Stimulated activated CD4-positive, alpha-beta T cell treated with anti-CD3 and anti-CD28 coated beads, TNF-alpha, amount 100 ng/mL, for 1 hour (primary cell): ENCODE measurements at places on chromosomes 6 and 20.
A peak's percentile ranks its signal among the peaks of the same experiment; 100 is the strongest.

- no peak for DNase-seq
Measured at GRCh38 chr6:47438481-47439347, 38.9 kb upstream of the CD2AP start.

GRCh38 chr6:21005816-21006570 lies 471.7 kb downstream of the CDKAL1 start:
- DNase-seq: no peak

- DNase-seq: no peak
Measured at GRCh38 chr6:90005048-90005827, 111.0 kb downstream of the GJA10 start.

DNA sequence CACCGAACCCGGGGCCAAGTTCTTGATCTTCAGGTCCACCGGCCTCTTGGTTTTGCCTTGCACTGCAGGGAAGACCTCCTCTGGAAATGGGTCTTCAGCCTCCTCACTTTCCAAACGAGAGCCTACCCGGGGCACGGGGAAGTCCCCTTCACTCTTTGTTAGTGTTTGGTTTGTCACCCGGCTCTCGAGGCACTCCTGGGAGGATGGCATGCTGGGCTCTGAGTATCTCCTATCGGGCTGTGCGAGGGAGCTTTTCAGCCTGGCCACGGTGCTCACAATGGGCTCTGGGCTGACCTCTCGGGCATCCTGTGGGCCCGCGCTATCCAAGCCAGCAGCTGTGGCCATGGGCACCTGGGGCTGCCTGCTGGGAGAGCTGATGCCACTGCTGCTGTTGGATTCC lies 8.1 kb downstream of the TAGAP start:
- DNase-seq: no peak

DNA sequence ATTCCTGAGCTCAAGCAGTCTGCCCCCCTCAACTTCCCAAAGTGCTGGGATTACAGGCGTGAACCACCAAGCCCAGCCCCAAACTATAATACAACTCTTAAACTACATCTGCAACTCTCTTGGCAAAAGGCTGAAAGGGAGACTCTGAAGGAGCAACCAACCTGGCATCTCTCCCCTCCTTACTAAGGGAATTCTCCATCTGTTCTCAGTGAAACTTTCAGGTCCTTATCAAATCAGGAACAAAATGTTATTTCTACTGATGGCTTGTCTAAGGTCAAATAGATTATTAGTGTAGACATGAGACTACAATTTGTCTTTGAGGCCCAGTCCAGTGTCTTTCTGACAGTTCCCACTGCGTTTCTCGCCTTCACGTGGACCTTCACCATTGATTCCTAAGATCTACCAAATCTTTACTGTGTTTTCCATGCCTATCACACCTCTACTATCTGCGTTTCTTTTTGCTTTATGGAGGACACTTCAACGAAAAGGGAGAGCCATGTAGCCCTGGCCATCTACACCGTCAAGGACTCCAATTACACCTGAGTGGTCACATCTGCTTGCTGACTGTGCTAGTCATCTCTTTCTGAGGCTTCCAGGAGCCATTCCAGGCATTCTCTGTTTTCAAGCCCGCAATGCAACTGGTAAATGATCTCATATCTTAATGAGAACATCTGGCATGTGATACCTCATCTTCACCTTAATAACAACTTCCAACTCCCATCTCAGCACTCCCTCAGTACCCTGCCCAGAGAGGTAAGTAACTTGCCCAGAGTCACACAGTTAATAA lies 405.7 kb upstream of the CITED2 start:
- DNase-seq: no peak

DNA sequence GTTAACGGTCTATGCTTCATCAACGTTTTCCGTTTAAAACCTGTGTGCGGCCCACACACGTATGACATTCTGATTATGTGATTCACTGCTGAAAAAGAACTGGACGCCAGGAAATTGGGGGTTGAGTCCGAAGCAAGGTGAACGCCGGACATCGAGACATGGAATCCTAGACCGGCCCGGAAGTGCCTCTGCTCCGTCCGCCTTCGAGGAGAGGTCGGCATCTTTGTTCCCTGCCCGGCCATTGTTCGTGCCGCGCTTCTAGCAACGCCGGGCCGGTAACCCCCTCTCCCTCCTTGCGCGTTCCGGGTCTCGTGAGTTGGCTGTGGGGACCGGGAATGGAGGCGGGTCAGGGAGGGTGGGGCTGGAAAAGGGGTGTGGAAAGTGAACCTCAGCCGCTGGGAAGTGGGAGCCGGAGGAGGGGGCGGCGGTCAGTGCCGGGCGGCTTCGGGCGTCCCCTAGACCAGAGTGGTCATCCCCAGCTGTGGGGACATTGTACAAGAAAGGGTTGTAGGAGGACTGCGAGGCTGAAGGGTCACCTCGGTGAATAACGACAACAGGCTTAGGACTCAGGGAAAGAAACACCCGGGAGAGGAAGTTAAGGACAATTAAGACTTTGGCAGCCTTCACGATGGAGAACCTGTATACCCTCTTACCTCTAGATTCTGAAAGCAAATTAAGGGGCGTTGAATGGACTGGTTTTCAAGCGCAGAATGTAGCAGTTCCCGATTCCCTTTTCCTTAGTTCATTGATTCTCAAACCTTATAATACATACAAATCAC lies at the start of gene ZSCAN9:
Gene ZSCAN9 (plus strand): TSS at position 220 of the 779 bp plus-strand sequence. CDS start 1,810 bp downstream, outside the sequence.
- DNase-seq: no peak

DNA sequence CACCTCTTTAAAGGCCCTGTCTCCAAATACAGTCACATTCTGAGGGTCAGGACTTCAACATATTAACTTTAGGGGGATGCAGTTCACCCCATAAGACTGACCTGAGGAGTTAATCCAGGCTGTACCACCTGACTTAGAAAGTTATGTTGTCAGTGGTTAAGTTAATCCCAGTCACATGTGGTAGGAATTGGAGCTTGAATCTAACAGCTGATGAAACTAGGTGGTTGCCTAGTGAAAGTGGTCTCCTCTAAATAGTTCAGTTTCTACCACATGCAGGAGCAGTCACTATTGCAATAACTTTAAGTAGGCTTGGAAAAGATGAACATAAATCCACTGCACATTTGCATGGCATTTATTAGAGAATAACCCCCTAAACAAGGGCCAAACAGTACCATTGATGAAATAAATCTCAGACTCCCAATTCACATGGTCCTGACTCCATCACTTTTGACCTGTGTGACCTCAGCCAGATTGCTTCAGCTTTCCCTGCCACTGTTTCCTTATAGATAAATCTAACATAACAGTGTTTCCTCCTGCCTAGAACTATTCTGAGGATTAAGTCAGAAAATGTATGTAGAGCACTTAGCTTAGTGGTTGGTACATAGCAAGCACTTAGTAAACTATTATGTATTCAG lies 20.1 kb downstream of the SAMD5 start:
- no peak for DNase-seq

DNA sequence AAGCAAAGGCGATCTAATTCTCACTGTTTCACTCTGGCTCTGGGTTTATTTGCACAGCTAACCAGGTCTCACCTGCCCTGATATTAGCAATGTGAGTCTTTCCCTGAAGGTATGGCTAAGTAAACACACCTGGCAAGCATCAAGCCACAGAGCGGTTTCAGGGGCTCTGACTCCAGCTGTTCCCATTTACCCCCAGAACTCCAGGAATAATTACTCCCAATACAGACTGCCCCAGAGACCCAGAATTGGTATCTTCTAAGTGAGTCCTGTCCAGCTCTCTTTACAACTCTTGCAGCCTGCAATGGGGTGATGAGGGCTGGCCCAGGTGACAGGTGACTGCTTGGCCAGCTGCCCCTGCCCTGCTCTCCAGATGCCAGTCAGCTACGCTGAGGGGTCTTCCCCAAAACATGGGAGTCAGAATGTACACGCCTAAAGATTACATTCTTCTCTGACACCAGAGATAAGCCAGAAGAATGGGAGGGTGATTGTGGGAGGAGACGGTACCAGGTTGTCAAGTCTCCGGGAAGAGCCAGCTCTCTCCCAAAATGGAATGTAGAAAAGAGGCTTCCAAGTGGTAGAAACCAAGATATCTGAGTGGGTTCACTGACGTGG lies 4.9 kb upstream of the LRRN4 start:
- DNase-seq: no peak

- no peak for DNase-seq
Measured at GRCh38 chr6:167993169-167993568, 4.3 kb upstream of the KIF25 start.

DNA sequence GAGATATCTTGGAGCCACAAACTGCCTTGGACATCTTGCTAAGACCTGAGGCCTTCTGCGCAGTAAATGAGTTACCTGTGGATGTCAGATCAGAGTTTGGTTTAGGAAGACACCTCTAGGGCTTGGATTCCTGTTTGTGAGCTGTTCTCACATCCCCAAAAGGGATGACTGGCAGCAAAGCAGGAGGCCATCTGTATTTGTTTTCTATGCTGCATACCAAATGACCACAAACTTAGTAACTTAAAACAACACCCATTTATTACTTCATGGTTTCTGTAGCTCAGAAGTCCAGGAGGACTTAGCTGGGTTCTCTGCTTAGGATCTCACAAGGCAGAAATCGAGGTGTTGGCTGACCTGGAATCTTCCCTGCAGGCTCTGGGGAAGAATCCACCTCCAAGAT lies 116.7 kb downstream of the UNC5CL start:
- DNase-seq: no peak

- DNase-seq: peak; percentile 51
Measured at GRCh38 chr20:31560094-31560745, 44.9 kb upstream of the ID1 start.

DNA sequence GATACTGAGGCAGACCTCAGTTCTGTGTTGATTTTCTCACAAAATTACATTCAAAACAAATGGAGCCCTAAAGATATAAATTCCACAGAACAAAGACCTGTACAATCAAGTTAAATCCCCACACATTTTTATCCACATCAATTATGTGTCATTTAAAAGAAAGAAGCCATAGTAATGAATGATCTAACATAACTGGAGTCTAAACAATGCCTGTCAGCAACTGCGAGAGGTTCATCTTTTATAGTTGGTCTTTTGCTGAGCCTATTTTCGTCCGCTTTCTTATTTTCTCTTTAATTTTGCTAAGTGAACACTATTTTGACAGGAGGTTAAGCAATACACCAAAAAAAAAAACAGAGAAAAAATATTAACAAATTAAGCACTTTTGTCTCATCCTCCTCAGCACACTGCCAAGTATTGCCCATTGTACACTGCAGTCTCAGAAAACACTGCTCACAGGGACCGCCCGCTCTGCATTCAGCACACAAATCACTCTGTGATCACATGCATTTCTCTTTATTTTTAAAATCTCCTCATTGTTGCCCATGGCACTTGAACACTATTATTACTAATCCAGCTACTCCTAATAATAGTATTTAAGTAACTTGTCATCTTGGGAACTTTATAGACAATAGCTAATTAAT lies 140.8 kb downstream of the BTBD9 start:
- no peak for DNase-seq

DNA sequence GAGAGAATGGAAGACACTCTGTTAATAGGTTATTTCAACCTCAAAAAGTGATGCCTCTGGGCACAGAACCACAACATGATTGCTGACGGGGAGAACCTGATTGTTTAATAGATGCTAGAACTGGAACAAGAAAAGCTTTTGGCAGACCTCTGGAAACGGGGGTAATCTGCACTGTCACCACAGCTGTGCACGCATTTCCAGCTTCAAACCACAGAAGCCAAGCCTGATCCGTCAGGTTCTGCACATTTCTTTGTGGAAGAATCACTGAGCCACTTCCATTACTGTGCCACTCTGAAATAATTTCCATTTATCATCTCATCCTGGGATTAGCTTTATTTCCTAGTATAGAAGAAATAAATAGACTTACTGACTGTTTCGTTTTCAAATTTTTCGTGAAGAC lies 309.3 kb downstream of the FARS2 start:
- no peak for DNase-seq

- DNase-seq: no peak
Measured at GRCh38 chr20:46709459-46710152, at the start of gene SLC2A10. Gene SLC2A10, plus strand, starts transcription at chr20:46709649. Its CDS starts 88 bp downstream, at chr20:46709737.

DNA sequence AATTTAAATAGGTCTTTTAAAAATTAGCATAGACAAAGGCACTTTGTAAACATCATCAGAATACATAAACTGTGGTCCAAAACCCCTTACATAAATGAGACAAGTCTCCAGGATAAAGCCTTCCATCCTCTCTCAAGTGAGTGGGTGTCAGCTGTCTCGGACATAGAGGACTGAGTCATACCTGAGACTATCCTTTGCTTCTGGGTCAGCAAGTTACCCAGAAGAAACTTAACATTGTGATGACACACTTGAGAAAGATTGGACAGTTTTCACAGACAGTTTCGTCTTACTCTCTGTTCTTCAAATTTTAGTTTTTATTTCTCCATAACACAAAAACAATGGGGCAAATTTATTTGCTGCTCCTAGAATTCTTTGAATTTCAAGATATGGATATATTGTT lies 838.0 kb downstream of the DHX35 start:
- no peak for DNase-seq

- DNase-seq: no peak
Measured at GRCh38 chr6:11198663-11199603, 33.5 kb downstream of the NEDD9 start.

GRCh38 chr6:83707829-83708545 lies 914 bp downstream of the SNAP91 start:
- no peak for DNase-seq

DNA sequence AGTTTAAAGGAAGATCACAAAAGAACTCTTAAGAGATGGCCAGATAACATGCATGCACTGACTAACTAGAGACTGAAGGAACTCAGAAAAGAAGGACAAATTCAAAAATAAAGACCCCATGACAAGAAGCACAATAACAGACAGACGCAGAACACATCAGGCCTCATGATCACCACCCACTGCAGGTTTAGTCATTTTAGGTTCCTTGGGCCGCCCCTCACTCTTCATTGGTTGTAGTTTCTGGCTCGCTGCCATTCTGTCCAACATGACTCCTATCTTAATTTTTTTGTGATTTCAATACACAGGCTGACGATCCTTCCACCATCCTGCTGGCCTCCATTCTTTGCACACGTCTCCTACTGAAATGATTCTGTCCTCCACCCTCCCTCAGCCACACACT lies 21.6 kb downstream of the STX7 start:
- no peak for DNase-seq

- no peak for DNase-seq
Measured at GRCh38 chr6:157668713-157669112, 154.3 kb upstream of the SNX9 start.

DNA sequence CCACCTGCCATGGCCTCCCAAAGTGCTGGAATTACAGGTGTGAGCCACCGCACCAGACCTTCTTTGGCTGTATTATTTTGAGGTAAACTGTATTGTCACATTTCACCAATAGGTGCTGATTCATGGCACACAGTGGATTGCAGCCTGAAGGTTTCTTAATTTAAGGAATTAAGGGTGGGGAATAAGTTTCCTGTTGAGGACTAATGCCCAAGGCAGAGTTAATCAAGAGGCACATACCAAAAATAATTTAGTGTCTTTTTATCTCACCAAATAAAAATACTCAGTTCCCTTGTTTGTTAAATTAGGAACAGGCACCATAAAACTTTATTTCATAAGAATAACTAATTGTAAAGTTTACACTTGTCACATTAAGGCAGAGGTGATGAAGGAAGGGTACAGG lies 103.7 kb downstream of the SLX4IP start:
- DNase-seq: no peak
